ENCODE measurements at places on chromosomes 13 and 19. TPM values are rescaled to one million over a fixed set of nuclear protein-coding genes. Genes with fewer than 3 reads are reported as not detected.

ITM2B gene
- total RNA-seq = 450 TPM

PODNL1 gene
- 5.7 TPM for total RNA-seq

SLC5A5 gene
- not detected for total RNA-seq

SHISA7 gene
- not detected for total RNA-seq

TUBA3C gene
- total RNA-seq = not detected

SRRM5 gene
- 0.27 TPM for total RNA-seq

C5AR2 gene
- 0.34 TPM for total RNA-seq

MBD3L2 gene
- total RNA-seq = not detected

KLC3 gene
- not detected for total RNA-seq

TEX26 gene
- not detected for total RNA-seq

NKPD1 gene
- total RNA-seq = 0.13 TPM

CYP4F3 gene
- not detected for total RNA-seq

ZNF91 gene
- 19.9 TPM for total RNA-seq

TEX29 gene
- total RNA-seq = 0.94 TPM

PLEKHF1 gene
- total RNA-seq = 29.4 TPM

PRRG2 gene
- total RNA-seq = 0.39 TPM

Data from chondrocyte (in vitro differentiated cells).